ENCODE measurements at places on chromosomes 16 and 17. TPM values are rescaled to one million over a fixed set of nuclear protein-coding genes. Genes with fewer than 3 reads are reported as not detected.

HSD17B2 gene
- total RNA-seq: 32.8 TPM

CNGB1 gene
- not detected for total RNA-seq

CCL4L2 gene
- total RNA-seq: not detected

ICAM2 gene
- total RNA-seq: 1,319 TPM

ZSCAN10 gene
- not detected for total RNA-seq

PLD6 gene
- total RNA-seq: 2.3 TPM

OTOA gene
- 0.06 TPM for total RNA-seq
